ENCODE measurements at places on chromosomes 1 and 21. TPM values are rescaled to one million over a fixed set of nuclear protein-coding genes. Genes with fewer than 3 reads are reported as not detected.

LCK gene
- total RNA-seq: 57.0 TPM

NBPF6 gene
- not detected for total RNA-seq

SPOCD1 gene
- 3.7 TPM for total RNA-seq

OR2L13 gene
- not detected for total RNA-seq

AADACL4 gene
- total RNA-seq: not detected

BMP8B gene
- total RNA-seq: 0.82 TPM

GNG12 gene
- total RNA-seq: 20.7 TPM

CELA2B gene
- total RNA-seq: not detected

MAP10 gene
- 2.5 TPM for total RNA-seq

LRRC39 gene
- total RNA-seq: 0.25 TPM

OLFML2B gene
- total RNA-seq: 6.5 TPM

GJA5 gene
- total RNA-seq: 3.0 TPM

SDCCAG8 gene
- total RNA-seq: 42.4 TPM

GDAP2 gene
- total RNA-seq: 24.1 TPM

BARHL2 gene
- total RNA-seq: not detected

SLC5A9 gene
- total RNA-seq: 0.22 TPM

F13B gene
- total RNA-seq: not detected

KIF21B gene
- 19.4 TPM for total RNA-seq

MGST3 gene
- total RNA-seq: 137 TPM

PLPPR4 gene
- total RNA-seq: 1.1 TPM

DEPDC1 gene
- 46.0 TPM for total RNA-seq

LEPROT gene
- total RNA-seq: 23.0 TPM

IL19 gene
- total RNA-seq: not detected

TMEM61 gene
- total RNA-seq: 0.44 TPM

NEK2 gene
- total RNA-seq: 23.5 TPM

SV2A gene
- total RNA-seq: 47.1 TPM

FAM151A gene
- 0.11 TPM for total RNA-seq

FCAMR gene
- total RNA-seq: not detected

OR2AJ1 gene
- total RNA-seq: not detected

DIRAS3 gene
- total RNA-seq: 0.14 TPM

MPZ gene
- 3.2 TPM for total RNA-seq

OBSCN gene
- total RNA-seq: 38.8 TPM

KCNQ4 gene
- total RNA-seq: 3.3 TPM

NEGR1 gene
- total RNA-seq: 2.9 TPM

ADGRL4 gene
- 1.4 TPM for total RNA-seq

CSRP1 gene
- total RNA-seq: 15.4 TPM

MYOCOS gene
- total RNA-seq: not detected

AIM2 gene
- 1.1 TPM for total RNA-seq

CTPS1 gene
- 65.8 TPM for total RNA-seq

CATSPERE gene
- total RNA-seq: 0.30 TPM

WDR64 gene
- not detected for total RNA-seq

TSTD1 gene
- total RNA-seq: 100 TPM

CD5L gene
- not detected for total RNA-seq

TFF3 gene
- 2.9 TPM for total RNA-seq

RNU1-1 gene
- total RNA-seq: 1,197 TPM

DIO1 gene
- not detected for total RNA-seq

C4BPB gene
- total RNA-seq: 0.30 TPM

LCE1D gene
- total RNA-seq: not detected

PROK1 gene
- total RNA-seq: not detected

SLAMF9 gene
- total RNA-seq: not detected

MCM3AP gene
- 136 TPM for total RNA-seq

SDE2 gene
- total RNA-seq: 17.2 TPM

ZNF683 gene
- not detected for total RNA-seq

IL12RB2 gene
- 0.81 TPM for total RNA-seq

LEPR gene
- 5.6 TPM for total RNA-seq

S100A9 gene
- total RNA-seq: 0.33 TPM

NUDT4B gene
- total RNA-seq: not detected

HMGCL gene
- total RNA-seq: 22.7 TPM
